ENCODE measurements at places on chromosomes 7 and 10. TPM values are rescaled to one million over a fixed set of nuclear protein-coding genes. Genes with fewer than 3 reads are reported as not detected.

The NPY4R gene
- not detected for polyA plus RNA-seq

The TRPV6 gene
- 9.1 TPM for polyA plus RNA-seq

The TCERG1L gene
- polyA plus RNA-seq = 1.4 TPM

The SEMA3C gene
- polyA plus RNA-seq = 39.6 TPM

The C10orf67 gene
- polyA plus RNA-seq = 1.7 TPM

The DLG5 gene
- polyA plus RNA-seq = 42.0 TPM

The OPALIN gene
- not detected for polyA plus RNA-seq

The ACTL6B gene
- not detected for polyA plus RNA-seq

The UCMA gene
- polyA plus RNA-seq = not detected

The LIPF gene
- polyA plus RNA-seq = 0.57 TPM

The C10orf53 gene
- polyA plus RNA-seq = not detected
